Hindlimb muscle (tissue), 1 donor: ENCODE measurements at places on chromosomes 6 and 20.

- no peak for DNase-seq
Measured at GRCh38 chr20:43375591-43375990, 82.1 kb upstream of the SRSF6 start.

DNA sequence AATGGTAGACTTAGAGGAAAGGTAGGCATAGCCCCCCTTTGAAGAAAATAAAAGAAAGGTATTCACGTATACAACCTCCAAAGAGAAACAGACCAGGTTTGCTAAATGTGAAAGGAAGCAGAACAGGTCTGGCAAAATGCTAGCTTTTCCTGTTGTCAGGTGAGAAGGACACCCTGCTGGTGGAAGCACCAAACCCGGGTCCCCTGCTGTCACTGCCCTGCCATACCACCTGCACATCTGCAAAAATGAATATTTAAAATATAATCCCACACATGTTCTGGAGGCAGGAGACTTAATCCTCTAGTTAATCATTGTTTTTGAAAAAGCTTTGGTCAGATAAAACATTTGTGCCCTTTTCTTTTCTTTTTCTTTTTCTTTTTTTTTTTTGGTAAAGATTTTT is 48.9 kb upstream of the OLIG3 start:
- DNase-seq, result no peak

DNA sequence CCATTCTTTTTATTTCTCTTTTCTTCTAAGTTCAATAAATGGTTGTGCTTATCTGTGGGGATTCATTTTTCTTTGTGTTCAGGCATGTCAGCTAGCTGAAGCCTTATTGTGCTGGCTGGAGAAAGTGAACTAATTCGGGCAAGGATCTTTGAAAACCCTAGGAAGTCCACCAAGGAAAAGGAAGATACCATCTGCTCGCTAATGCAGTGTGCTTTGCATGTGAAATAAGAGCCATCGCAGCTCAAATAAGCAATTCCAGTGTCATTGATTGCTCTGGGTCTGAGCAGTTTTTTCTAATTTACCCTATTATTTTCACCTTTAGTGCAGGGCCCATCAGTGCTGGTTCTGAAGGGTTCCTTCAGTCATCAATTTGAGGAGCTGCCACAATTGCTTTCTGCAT is 309.4 kb upstream of the SOX4 start:
- no peak for DNase-seq

- DNase-seq, result no peak
Measured at GRCh38 chr6:111566222-111566734, 39.4 kb downstream of the TRAF3IP2 start.

DNA sequence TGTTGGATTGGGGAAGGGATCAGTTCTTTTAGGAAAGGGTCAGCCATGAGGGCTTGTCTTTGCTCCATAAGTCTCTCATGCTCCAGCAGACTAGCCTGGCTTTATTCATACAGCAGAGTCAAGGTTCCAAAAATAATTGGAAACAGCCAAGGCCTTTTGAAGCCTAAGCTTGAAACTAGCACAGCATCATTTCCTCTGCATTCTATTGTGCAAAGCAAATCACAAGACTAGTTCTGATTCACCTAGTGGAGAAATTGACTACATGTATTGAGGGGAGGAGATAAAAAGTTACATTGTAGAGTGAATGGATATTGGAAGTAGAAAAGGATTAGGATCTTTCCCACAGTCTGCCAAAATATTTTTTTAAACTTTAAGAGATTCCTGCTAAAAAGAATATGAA is 159.3 kb upstream of the PLCB4 start:
- no peak for DNase-seq

DNA sequence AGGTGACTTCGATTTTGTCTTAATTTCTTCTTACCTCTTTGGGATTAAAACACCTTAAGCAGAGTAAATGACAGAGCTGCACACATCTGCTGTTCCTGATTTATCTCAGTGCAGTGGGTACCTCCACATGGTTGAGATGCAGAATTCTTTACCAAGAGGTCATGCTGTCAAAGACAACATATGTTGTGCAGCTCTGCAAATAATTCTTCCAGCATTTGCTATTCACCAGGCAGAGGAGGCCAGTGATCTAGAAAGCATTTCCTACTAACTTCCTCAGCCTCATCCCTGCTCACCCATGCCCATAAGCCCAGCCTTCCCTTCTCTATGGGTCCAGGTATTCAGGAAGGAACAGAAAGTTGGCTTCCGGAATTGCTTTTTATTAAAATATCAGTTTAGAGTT is 109.3 kb downstream of the THBS2 start:
- no peak for DNase-seq

DNA sequence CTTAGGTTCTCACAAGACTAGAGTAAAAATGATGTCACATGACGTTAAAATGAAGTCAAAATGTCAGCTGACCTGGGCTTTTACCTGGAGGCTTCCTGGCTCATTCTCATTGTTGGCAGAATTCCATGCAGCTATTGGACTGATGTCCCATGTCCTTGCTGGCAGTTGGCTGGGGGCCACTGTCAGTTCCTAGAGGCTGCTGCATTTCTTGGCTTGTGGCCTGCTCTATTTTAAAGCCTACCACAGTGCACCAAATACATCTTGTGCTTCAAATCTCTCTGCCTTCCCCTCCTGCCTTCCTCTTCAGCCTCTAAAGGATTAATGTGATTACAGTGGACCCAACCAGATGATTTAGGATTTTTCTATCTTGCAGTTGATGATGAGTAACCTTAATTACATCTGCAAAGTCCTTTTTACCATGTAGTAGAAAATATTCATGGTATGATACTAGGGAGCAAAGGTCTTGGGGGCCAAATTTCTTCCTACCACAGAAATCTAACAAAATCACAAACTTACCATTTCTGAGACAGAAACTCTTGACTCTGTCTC is 81.9 kb downstream of the FIG4 start:
- no peak for DNase-seq

- no peak for DNase-seq
Measured at GRCh38 chr6:76004202-76004601, 68.3 kb downstream of the IMPG1 start.

GRCh38 chr20:1415667-1416468 is 23.0 kb upstream of the FKBP1A start:
- no peak for DNase-seq

DNA sequence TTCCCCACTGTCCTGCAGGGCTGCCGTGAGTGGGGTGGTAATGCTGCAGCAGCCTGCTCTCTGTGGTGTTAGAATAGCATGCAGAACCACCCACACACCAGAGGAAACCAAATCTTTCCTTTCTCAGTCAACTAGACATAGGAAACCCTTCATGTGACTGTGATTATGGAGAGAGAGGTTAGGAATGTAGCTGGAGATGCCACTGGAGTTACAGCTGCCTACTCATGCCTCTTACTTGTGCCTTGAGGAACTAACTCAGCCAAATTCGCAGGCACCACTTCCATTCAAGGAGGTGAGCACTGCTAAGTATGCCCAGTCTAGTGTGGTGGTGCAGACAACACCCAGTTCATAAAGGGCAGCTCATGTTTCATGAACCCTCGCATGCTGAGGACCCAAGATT is 27.4 kb downstream of the MUC22 start:
- no peak for DNase-seq

- DNase-seq, result peak; percentile 84
Measured at GRCh38 chr6:159174263-159174969, 5.2 kb downstream of the FNDC1 start.

DNA sequence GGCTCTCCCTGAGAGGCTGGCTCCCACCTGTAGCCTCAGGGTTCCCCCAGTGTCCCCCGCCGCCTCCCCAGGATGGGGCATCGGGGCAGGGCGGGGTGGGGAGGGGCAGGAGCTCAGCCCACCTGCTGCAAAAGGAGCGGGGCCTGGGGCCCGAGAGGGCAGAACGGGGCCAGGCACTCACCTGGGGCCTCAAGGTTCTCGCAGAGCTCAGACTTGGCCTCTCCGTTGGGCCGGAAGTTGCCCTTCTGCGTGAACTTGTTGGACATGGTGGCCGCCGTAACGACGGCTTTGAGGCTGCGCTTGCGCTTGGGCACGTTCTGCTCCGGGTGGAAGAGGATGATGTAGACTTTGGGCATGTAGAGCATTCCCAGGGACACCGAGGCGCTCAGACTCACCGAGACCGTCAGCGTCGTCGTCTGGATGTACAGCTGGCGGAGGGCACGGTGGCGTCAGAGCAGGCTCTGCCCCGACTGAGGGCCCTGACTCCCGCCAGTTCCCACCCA is 117.9 kb downstream of the GRM4 start:
- DNase-seq, result no peak

GRCh38 chr20:56761393-56761792 is 132.3 kb downstream of the TFAP2C start:
- DNase-seq, result no peak

DNA sequence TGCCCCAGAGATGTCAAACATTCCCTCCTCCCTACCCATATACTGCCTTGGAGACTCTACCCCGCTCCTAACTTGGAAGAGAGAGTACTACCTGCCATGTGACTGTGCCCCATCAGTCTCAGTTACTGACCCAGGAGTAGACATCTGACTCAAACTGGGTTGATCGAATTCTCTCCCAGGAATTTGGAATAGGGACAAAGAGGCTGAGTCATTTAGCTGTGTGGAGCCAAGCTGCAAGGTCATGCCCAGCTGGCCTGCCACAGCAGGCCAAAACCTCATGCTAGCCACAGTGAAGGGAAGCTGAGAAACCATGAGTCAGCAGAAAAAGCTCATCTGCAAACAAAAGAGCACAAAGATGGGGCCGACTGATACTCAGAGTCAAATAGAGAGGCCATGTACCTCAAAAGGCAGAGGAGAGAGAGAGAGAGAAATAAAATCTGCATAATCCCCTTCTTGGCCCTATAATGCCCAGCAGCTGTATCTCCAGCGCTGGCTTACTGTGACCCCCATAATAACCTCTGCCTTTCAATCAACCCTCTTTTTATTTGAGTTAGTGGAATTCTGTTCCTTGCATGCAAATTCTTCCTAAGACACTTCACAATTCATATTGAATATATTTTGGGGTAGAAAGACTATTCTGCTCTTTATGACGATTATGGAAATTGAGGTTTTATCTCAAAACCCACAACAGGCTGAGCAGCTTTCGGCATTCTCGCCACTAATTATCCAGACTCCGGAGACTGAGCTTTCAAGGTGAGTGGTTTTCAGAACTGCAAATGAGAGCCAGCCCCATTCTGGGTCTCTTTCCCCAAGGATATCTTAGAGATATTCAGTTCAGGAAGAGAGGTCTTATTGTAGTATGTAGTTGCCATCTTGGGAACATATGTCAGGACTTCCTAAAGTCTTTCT is 21.4 kb upstream of the AKIRIN2 start:
- peak; percentile 51 for DNase-seq

GRCh38 chr6:13059026-13059425 is 269.3 kb downstream of the TBC1D7 start:
- no peak for DNase-seq

DNA sequence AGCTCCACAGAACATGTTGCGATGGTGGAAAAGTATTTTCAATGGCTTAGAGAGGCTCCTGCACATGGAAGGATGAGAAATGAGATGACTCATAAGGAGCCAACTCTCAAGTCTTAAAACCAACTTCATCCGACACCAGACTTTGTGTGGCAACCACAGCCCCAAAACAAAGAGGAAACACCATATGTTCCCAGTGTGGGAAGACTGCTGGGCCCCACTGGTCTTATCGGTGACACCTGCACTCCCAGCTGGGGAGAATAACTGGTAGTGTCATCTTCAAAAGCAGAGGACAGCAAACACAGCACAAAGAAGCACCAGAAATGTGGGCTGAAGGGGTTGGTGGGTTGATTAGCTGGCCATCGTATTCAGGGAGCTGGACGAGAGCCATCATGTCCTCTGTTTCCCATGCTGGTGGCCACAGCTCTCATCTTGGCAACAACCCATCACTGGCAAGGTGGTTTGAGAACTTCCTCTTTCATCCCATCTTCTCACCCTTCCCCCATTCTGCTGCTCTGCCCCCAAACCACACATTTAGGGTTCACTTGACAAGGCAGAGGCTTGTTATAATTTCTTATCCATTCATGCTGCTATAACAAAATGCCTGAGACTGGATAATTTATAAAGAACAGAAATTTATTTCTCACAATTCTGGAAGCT is 46.0 kb upstream of the TASP1 start:
- DNase-seq, result no peak

DNA sequence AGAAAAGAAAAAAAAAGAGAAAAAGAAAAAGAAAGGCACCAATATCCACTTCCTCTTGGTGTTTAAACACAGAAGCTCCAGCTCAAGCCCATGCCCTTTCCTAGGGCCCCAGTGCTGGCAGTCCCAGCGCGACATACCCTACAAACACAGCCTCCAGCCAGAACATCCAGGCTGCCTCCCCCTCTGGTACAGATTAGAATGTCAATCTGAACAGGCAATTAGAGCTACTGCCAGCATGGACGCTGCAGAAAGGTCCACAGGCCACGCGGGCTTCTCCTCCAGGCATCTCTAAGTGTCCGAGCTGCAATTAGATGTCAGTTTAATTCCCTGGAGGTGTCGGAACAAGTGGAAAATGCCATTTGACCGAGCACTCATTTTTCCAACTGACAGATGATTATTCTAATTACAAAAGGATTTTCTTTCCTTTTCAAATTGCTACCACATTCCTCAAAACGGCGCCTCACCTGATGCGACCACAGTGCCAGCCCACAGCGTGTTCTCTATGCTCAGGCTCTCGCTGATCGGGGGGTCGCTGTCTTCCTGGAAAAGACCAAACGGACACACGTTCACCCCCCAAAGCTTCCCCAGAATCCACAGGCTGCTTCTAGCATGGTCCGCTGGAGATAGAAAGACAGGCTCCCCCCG is 79.5 kb downstream of the ATP9A start:
- no peak for DNase-seq

- DNase-seq, result no peak
Measured at GRCh38 chr6:90044833-90045381, 150.6 kb downstream of the GJA10 start.

GRCh38 chr20:18144541-18145099 is 7.0 kb downstream of the KAT14 start:
- DNase-seq, result no peak

- no peak for DNase-seq
Measured at GRCh38 chr20:46501337-46501942, 11.9 kb downstream of the ZNF334 start.
